ENCODE measurements at places on chromosomes 13 and 19. TPM values are rescaled to one million over a fixed set of nuclear protein-coding genes. Genes with fewer than 3 reads are reported as not detected.

The SOX21 gene
- not detected for total RNA-seq

The NRTN gene
- total RNA-seq = not detected

The GTF3A gene
- total RNA-seq = 187 TPM

The CCDC97 gene
- 6.3 TPM for total RNA-seq

The PSMD8 gene
- total RNA-seq = 478 TPM

The KLF16 gene
- 4.8 TPM for total RNA-seq

The ZNF383 gene
- total RNA-seq = 4.0 TPM

The ZNF490 gene
- total RNA-seq = 10.9 TPM

The CEACAM8 gene
- total RNA-seq = not detected

The MEGF8 gene
- 24.2 TPM for total RNA-seq

The TPTE2 gene
- not detected for total RNA-seq

The MBD3L2B gene
- total RNA-seq = not detected

The FSD1 gene
- 12.8 TPM for total RNA-seq

The SYT5 gene
- 0.96 TPM for total RNA-seq

The DAND5 gene
- not detected for total RNA-seq

The ZNF491 gene
- 3.9 TPM for total RNA-seq

The NOTCH3 gene
- total RNA-seq = 151 TPM

The COMP gene
- total RNA-seq = 0.77 TPM

The IRGC gene
- total RNA-seq = not detected

The TMEM255B gene
- 1.1 TPM for total RNA-seq

All from regular cardiac myocyte (primary cell).